ENCODE measurements at places on chromosomes 7 and 10. TPM values are rescaled to one million over a fixed set of nuclear protein-coding genes. Genes with fewer than 3 reads are reported as not detected.
A peak's percentile ranks its signal among the peaks of the same experiment; 100 is the strongest.

The IQUB gene
- total RNA-seq: 0.14 TPM

The GDF10 gene
- 0.79 TPM for total RNA-seq

The AIMP2 gene
- total RNA-seq: 52.3 TPM

The SUN3 gene
- not detected for total RNA-seq

The LLCFC1 gene
- total RNA-seq: not detected

The KDM7A gene
- total RNA-seq: 60.0 TPM

The ZC3HAV1 gene
- 35.4 TPM for total RNA-seq

The SNCG gene
- 7.5 TPM for total RNA-seq

The PCDH15 gene
- total RNA-seq: 0.48 TPM

- DNase-seq: no peak
These were observed 819 bp upstream of the TRIM4 start for GRCh38 chr7:99920149-99920548.

DNA sequence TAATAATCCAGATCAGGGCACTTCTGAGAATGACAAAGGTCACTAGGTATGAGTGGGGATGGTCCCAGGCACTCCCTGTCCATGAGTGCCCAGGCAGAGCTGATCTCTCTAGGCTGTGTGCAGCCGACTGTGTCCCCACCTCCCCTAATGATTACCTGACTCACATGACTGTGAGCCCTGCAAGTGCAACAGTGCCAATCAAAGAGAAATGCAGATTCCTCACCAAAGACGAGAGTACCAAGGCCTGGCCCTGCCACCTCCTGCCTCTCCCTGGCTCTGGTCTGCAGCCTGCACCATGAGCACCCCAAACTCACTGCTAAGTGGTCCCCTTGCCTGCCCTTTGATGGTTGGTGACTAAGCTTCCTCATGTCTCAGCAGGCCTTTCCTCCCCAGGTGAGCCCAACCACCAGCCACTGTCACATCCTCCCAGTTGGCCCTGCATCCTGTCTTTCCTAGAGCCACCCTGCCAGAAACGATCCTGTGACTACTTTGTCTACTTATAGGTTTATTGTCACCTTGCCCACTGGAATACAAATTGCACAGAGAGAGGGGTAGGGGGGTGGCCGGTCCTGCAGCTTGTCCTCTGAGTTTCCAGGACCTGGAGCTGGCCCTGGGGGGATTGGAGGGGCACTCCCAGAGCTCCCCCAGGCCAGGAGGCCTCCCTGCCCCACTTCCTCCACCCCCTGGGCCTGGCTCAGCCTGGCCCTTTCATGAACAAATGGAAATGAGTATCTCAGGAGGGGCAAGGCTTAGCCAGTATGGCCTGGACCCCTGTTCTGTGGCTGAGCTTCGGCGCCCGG lies 22.4 kb upstream of the GDF10 start:
- DNase-seq: no peak

GRCh38 chr10:94524146-94524545 lies 21.4 kb upstream of the HELLS start:
- no peak for DNase-seq

GRCh38 chr10:107930037-107930436 lies 765.5 kb upstream of the SORCS1 start:
- DNase-seq: no peak

DNA sequence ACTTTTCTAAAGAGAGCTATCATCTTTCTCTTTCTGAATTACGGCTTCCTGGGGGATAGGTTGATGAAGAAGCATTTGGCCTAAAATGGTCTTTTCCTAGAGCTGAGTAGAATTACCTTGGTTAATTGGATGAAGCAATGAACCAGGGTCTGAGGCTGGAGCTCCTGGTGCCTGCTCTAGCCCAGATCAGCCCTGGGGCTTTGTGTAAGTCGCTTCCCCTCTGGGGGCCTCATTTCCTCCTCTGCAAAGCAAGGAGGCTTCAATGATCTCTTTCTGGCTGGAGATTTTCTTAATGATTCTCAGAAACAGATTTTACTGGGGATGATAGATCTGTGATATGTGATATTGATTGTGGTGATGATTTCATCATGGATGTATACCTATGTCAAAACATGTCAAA lies 3.5 kb upstream of the CPA2 start:
- DNase-seq: no peak

- no peak for DNase-seq
These were observed 113.4 kb downstream of the DIP2C start for GRCh38 chr10:576130-576465.

DNA sequence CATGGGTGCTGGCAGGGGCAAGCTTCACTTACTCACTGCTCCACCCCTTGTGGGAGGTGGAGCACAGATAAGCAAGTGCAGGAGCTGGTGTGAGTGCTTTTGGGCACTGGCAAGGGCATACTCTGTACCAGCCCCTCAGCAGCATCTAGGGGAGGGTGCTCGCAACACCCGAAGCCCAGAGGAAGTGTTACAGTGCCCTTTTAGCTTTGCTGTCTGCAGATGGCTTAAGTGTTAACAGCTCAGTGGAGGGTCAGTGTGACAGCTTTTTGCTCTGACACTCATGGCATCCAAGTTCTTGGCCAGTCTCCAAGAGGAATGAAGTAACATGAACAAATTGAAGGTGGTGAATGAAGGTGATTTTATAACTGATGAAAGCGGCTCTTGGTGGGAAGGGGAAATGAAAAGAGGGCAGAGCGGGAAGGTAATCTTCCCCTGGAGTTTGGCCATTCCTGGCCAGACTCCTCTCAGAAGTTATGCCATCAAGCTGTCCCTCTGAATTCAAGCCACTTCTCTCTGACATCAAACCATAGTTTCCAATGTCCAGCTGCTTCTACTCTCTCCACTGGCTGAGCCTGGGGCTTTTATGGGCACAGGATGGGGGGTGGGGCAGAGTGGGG lies 862.5 kb downstream of the KCNMA1 start:
- no peak for DNase-seq

GRCh38 chr10:18665815-18666558 lies 6.8 kb downstream of the ARL5B start:
- DNase-seq: no peak

DNA sequence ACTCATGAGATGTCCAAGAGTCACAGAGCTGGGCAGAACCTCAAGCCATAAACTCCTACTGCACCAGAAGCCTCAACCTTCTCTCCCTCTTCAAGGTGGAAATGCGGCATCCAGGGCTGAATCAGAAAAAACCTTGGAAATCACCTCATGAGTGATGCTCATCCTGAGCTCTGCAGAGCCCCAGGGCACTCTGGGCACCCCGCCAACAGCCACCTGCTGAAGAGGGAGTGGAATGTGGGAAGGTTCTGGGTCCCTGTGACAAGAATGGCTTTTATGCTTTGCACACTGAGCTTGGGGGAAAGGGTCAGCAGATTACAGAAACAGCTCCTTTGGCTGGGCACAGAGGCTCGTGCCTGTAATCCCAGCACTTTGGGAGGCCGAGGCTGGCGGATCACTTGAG lies 18.8 kb downstream of the NUDT1 start:
- DNase-seq: no peak

DNA sequence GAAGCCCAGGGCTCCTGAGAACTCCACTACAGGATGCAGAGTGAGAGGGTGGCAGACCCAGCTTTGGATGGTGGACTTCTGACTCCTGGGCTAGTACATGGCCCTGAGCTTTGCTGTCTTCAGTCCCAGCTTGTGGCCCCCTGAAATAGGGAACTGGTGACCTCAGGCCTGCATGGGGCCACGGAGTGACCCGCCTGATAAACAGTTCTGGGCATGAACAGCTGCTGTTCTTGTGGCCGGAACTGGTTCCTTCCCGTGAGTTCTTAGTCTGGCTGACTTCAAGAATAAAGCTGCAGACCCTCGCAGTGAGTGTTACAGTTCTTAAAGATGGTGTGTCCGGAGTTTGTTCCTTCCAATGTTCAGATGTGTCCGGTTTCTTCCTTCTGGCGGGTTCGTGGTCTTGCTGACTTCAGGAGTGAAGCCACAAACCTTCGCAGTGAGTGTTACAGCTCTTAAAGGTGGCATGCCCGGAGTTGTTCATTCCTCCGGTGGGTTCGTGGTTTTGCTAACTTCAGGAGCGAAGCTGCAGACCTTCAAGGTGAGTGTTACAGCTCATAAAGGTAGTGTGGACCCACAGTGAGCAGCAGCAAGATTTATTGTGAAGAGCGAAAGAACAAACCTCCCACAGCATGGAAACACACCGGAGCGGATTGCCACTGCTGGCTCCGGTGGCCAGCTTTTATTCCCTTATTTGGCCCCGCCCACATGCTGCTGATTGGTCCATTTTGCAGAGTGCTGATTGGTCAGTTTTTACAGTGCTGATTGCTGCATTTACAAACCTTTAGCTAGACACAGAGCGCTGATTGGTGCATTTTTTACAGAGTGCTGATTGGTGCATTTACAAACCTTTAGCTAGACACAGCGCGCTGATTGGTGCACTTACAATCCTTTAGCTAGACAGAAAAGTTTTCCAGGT lies 268.0 kb downstream of the ZEB1 start:
- no peak for DNase-seq

DNA sequence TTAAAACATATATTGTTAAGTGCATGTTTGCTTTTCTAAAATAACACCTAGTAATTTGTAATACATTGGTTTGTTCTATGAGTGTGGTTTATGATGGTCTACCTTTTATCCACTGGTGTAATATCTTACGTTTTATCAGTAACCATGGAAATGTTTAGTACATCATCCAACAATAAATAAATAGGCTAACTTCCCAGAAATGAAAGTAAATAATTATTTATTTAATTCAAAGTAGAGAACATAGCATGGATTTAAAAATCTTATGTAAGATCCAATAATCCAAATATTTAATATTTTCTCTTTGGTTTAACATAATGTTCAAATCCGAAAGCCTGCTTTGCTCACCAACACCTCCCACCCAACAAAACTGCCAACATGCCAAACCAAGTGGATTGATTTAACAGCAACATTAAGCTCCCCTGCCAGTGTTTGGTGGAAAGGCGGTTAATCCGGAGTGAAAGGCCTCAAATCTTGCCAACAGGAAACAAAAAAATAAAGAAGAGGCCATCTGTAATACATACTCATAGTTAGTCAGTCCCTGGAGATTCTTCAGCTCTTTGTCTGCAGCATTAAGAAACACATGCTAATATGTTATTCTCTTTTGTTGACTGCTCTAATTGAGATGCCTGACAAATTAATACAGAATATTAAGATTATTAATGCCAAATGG lies 897.8 kb downstream of the CNTNAP2 start:
- DNase-seq: no peak

- DNase-seq: no peak
These were observed 362.2 kb upstream of the KLF6 start for GRCh38 chr10:4147245-4147644.

GRCh38 chr7:68511281-68511680 lies 1087.0 kb upstream of the AUTS2 start:
- no peak for DNase-seq

GRCh38 chr7:94177441-94177840 lies 173.3 kb upstream of the BET1 start:
- DNase-seq: no peak

GRCh38 chr7:22460363-22460988 lies 39.5 kb downstream of the STEAP1B start:
- DNase-seq: no peak

DNA sequence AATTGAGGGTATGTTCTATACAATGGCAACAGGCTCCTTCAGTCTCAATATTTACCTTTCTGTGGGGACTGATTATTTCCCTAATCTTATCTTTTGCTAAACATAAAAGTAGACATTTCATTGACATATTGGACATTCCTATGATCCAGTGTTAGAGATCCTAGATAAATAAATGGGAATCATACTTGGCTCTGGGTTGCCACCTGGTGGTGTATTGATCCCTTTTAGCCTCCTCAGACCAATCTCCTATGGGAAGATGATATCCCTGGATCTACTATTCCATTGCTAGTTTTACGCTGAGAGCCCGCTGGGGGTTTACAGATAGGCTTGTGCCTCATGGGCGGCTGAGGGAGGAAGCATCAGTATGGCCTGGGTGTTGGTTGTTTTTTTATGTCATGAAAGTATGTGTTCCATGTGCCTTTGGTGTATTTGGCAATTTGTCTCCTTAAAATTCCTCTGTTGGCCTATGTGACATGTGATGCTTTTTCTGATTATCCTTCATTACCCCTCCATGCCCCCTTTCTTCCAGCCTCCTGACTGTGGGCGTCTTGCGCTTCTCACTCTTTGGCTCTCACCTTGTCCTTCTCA lies 18.8 kb downstream of the CELF2 start:
- peak; percentile 67 for DNase-seq

GRCh38 chr10:129877773-129878371 lies 86.2 kb downstream of the EBF3 start:
- no peak for DNase-seq

GRCh38 chr10:10295537-10295936 lies 722.1 kb upstream of the CELF2 start:
- DNase-seq: no peak

- DNase-seq: no peak
These were observed 433.9 kb upstream of the ZMIZ1 start for GRCh38 chr10:78634835-78635234.

DNA sequence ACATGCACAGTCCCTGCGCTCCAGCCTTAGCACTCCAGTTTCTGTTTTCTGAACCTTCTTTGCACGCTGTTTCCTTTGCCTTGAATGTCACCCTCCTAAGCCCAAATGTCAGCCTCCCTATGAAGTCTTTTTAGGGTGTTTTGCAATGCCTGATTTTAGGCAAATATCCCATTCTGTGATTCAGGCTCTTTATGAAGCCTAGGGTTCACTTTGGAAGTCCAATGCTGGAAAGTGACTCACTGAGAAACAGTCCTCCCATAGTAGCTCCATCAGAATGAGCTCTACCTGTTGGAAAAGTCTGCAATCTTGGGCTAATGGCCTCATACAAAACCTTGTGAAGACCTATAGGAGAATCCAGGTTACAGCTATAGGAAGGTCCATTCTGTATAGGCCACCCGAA lies 5.3 kb downstream of the LAMB4 start:
- DNase-seq: no peak

DNA sequence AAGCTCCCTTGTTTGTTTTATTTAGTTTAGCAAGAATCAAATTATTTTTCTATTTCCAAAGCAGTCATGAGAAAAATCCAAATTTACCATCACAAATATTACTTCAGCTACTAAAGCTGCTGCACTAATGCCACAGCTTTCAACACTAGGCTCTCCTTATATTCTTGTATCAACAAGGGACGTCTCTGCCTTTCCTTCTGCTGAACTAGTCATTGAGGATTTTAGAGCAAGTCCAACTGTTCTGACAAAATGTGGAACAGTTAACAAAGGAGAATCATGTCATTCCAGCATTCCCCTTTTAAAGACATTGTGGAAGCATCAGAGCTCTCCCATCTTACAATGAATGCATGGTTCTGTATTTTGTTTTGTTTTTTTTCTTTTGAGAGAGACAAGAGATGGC lies 28.6 kb downstream of the FAM13C start:
- no peak for DNase-seq

DNA sequence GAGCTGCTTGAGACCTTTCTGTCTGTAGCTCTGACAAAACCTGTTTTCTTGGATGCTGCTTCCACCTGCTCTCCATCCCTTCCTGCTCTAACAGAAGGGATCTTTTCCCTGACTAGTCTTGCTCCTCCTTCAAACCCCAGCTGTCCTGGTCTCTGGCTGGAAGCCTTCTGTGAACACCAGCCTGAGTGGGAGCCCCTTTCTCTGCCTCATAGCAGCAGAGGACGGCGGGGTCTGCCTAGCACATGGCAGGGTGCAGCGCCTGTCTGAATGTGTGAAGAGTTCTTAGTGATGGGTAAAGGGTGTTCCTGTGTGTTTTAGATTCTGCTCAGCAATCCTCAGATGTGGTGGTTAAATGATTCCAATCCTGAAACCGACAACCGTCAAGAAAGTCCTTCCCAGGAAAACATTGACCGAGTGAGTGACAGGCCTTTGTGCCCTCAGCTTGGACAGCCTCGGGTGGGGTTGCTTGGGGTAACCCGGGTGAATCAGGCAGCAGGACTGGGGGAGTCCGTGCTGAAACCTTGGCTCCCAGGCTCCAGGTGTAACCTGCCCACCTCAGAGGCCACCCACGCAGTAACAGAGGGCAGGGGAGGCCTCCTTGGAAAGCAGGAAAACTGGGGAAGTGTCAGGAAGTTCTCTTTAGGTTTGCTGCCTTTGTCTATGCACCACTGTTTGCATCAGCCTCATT lies 34.1 kb downstream of the NUB1 start:
- DNase-seq: no peak

Data from transverse colon (tissue), 4 donors.